ENCODE measurements at places on chromosomes 12 and 14. TPM values are rescaled to one million over a fixed set of nuclear protein-coding genes. Genes with fewer than 3 reads are reported as not detected.

The AMDHD1 gene
- 0.13 TPM for total RNA-seq

The BAZ1A gene
- total RNA-seq: 81.3 TPM

The DNAH10 gene
- under 0.01 TPM for total RNA-seq

The HOTAIR gene
- total RNA-seq: not detected

The CCDC92 gene
- total RNA-seq: 14.1 TPM

The LAG3 gene
- 0.14 TPM for total RNA-seq

The PLXNC1 gene
- total RNA-seq: 0.07 TPM

The VRK1 gene
- total RNA-seq: 58.0 TPM

The FSCB gene
- total RNA-seq: not detected

The EML5 gene
- total RNA-seq: 0.29 TPM

The ASB2 gene
- total RNA-seq: not detected

The PRH2 gene
- not detected for total RNA-seq

The FAIM2 gene
- total RNA-seq: not detected

The AMN gene
- total RNA-seq: not detected

The CCDC38 gene
- total RNA-seq: 0.13 TPM

The NTN4 gene
- total RNA-seq: 68.2 TPM
